ENCODE measurements at places on chromosomes 5 and 9.

GRCh38 chr9:76891874-76892273, 14.0 kb downstream of the PRUNE2 start:
- DNase-seq, result no peak

DNA sequence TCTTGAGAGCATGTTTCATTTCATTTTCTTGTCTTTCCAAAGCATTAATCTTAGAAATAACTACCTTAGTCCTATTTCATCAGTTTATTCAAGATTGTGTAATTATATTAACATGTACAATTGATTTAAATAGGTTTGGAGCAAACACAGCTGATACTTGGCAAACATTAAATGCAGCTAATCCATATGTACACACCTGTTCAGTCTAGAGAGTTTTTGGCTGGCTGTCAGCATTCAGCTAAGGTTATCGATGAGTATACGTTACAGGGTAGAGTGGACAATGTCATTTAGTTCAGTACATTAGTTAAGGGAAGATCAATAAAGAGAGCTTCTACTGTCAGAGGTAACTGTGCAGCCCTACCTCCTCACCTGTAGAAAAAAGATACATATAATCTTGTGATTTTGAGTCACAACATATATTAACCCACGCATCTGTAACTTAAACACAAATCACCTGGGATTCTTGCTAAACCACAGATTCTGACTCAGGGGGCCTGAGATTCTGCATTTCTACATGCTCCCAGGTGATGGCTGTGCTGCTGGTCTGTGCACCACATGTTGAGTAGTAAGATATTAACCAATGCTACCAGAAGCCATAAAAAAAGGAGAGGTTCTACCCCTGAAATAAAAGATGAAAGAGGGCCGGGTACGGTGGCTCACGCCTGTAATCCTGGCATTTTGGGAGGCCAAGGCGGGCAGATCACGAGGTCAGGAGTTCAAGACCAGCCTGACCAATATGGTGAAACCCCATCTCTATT, 34.1 kb upstream of the PCA3 start:
- DNase-seq, result no peak

DNA sequence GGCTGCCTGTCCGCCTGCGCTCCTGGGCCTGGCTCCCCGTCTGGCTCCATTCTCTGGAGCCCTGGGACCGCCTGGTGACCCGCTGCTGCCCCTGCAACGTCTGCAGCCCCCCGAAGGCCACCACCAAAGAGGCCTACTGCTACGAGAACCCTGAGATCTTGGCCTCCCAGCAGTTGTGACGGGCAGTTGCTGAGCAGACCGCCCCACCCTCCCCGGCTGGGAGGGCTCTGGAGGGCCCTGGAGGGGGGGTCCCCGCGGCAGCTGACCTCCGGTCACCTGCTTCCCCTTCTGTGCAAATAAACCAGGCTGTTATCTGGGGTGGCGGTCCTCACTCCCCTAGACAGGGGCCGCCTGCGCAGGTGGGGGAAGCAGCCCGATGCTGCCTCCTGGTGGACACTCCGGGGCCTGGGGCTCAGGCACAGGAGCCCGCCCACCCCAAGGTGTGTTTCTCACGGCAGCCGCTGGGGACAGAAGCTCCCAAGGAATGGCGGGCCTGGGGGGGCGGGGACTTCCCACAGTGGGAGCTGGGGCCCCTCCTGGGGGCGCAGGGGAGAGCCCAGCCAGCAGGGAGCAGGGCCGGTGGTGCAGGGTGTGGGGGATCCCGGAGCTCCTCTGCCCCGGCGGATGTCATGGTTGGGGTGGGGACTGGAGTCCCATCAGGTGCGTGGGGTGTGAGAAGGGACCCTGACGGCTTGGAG, 4.7 kb upstream of the TUBB4B start:
- peak; percentile 78 for DNase-seq

DNA sequence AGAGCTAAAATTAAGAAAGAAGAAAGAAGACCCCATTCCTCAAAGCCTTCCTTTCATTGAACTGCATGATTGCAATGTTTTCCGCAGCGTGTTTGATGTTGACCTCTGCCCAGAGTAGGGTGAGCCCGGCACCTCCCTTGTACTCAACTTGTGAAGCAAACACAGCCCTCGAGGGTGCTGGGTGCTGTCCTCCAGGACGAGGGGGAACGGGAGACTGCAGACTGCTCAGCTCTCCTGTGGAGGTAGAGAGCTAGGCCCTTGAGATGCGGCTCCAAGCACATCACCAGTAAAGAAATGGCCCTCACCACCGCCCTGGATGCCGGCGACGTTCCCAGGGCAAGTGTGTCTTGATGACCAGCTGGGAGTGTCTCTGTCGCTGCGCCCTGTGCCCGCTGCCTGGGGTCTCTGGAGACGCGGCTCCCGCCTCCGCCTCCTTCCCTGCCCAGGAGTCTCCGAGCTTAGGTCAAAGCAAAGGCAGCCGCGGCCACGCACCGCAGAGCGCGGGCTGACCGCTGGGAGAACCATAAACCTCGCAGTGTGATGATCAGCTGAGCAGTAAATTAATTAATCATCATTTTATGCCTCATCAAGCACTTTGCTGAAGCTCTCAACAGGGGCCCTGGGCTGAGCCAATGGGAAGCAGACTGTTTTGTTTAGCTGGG, 108.7 kb downstream of the IRX2 start:
- no peak for DNase-seq

Data from stimulated activated CD8-positive, alpha-beta memory T cell treated with anti-CD3 and anti-CD28 coated beads, Interleukin-7, amount 100 ng/mL, for 4 hours (primary cell).